ENCODE measurements at places on chromosomes 12 and 14.

DNA sequence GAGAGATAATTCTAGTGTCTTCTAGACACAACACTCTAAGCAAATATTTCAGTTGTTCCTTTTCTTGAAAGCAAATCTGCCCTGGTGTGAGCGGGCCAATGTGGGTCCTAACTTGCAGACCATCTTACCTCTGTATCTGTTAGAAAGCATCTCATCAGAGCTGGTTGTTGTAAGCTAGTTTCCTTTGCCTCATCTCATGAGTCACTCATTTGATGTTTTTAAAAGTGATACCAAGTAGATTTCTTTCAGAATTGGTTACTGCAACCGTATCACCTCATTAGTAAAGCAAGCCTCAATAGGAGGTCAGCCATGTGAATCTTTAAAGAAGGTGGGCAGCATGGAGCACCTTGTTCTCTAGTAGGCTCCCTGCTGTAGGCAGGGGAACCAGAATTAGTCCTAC, 78.6 kb downstream of the DAAM1 start:
- no peak for DNase-seq

DNA sequence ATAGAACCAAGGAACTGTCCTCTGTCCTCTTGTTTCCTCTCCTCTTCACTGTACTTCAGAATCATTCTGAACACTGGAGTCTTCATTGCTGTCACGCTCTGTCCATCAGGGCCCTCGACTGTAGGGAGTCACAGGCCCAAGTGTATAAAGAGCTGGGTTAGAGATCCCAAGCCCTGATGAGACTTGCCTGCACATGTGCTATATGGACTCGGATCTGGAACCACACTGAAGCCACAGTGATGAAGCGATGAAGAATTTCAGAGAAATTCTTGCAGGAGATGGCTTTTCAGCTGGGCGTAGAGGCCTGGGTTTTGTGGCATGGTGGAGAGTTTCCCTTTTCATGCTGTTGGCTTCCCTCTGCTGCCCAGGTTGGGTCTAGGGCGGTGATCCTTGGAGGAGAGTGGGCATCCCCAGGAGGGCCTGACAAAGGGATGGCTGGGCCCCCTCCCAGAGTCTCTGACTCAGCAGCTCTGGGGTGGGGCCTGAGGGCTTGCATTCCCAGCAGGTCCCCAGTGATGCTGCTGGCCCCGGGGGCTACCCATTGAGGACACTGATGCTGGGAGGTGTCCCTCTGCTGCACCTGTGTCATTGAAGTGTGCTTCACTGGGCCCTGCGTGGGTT, 39.6 kb upstream of the YY1 start:
- no peak for DNase-seq

GRCh38 chr12:1878695-1879094, 39.8 kb downstream of the CACNA2D4 start:
- DNase-seq = no peak

DNA sequence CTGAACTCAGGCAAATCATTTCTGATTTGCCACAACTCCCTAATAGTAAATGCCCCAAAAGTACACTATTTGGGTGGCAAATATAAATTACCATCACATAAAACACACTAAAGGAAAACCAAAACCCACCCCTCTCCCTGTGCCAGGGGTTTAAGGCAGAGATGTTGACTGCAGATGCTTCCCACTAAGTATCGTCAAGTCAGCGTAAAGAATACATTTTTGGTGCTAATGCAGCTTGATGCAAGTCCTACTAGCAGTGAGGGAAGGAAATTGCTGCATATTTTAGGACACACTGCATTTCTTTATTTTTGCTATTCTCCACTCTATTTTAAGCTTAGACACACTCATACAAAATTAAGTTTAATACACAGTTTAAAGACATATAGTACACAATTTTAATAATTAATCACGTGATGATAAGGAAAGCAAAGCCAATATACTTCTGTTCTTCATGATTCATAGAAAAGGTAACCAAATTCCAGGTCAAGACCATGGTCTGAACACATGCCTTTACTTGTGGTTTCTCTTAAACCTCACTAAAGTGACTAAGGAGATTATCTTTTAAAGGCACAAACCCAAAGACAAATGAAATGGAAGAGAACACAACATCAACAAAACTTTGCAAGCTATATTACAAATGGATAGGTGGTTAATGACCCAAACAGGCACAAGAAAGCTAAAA, 162.2 kb downstream of the STXBP6 start:
- no peak for DNase-seq

GRCh38 chr12:79555028-79555925, 135.5 kb downstream of the PAWR start:
- peak; percentile 45 for DNase-seq

GRCh38 chr14:74459976-74460375, 33.1 kb downstream of the NPC2 start:
- no peak for DNase-seq

DNA sequence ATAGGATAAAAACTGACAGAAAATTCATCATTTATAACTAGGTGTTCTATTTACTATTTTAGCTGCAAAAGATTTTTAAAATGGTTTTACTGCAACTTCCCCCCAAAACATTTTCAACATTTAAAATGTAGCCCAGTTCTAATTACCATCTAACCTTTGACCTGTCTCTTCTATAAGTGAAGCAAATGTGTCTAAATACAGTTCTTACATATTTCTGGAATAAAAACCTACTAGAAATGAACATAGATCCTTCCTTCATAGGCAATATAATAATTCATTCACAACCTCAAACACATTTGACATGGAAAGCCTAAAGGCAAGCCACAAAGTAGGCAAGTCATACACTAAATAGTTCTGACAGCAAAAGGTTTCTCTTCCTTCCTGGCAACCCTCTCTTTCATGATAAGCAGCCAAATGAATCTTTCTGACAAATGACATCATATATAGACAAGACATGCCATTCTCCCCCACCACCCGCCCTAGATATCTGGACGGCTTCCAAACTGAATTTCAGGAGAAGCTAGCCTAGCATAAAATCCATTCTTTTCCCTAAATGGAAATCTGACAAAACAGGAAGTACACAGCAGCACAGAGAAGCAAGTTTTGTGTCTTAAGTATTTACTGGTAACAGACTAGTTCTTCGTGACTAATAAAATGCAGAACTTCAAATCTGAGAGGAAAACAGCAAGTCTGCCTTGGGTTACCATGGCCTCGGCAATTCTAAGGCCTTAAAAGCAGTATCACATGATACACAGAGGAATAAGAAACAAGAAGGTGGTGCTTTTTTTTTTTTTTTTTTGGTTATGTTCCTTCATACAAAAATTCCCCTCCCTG, 17.2 kb upstream of the ARID4A start:
- DNase-seq = peak; percentile 29

GRCh38 chr14:47442211-47442610, 233.2 kb downstream of the MDGA2 start:
- DNase-seq = no peak

DNA sequence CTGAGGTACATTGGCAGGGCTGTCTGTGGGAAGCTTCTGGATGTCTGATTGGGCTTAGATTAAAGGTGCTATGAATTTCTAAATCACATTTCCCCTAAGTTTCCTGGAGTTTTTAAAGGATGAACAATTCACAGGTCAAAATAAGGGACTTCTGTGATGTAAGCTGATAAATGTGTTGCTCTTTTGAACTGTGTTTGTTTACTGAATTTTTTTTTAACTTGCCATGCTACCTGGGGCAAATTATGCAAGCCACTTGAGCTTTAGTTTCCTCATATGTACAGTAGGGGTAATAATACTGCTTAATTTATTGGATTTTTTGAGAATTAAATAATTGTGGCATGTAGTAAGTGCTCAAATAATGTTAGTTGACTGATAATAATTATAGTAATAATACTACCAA, 52.8 kb upstream of the CCDC91 start:
- DNase-seq = no peak

- no peak for DNase-seq
These were observed 3.4 kb upstream of the ATP2A2 start for GRCh38 chr12:110277530-110278254.

DNA sequence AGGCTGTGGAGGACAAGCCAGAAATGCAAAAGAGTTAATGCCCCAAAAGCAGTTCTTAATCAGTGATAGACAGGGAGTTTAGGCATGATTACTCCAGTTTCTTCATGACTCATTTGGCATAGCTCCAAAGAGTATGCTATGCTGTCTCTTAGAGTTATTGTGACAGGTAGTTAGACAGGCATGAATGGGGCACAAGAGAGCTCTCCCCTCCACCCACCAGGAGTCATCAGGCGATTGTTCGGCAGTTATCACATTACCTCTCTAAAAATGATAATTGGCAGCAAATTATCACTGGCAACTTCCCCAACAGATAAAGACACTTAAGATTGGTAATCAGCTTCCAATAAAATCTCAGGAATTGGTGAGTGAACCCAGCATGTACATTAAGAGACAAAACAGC, 320.1 kb downstream of the DAD1 start:
- DNase-seq = no peak

DNA sequence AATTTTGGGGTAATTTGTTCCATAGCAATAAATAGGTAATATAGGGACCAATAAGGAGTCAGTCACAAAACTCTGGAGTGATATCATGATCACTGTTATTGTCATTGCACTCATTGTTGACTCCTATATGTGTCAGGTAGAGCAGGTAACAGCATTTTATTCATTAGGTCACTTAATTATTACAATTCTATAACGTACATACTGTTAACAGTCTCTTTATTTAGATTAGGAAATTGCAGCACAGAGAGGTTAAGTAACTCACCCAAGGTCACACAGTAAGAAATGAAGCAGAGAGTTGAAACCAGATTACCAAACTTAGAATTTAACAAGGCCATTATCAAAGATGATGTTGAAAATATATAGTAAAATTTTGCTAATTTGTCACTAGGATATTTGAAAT, 49.7 kb upstream of the PTPRB start:
- no peak for DNase-seq

- no peak for DNase-seq
These were observed 238.7 kb downstream of the ATXN7L3B start for GRCh38 chr12:74776378-74776777.

- DNase-seq = no peak
These were observed 6.8 kb upstream of the LHX5 start for GRCh38 chr12:113478351-113479011.

- no peak for DNase-seq
These were observed 118.6 kb downstream of the PLXNC1 start for GRCh38 chr12:94266796-94267536.

DNA sequence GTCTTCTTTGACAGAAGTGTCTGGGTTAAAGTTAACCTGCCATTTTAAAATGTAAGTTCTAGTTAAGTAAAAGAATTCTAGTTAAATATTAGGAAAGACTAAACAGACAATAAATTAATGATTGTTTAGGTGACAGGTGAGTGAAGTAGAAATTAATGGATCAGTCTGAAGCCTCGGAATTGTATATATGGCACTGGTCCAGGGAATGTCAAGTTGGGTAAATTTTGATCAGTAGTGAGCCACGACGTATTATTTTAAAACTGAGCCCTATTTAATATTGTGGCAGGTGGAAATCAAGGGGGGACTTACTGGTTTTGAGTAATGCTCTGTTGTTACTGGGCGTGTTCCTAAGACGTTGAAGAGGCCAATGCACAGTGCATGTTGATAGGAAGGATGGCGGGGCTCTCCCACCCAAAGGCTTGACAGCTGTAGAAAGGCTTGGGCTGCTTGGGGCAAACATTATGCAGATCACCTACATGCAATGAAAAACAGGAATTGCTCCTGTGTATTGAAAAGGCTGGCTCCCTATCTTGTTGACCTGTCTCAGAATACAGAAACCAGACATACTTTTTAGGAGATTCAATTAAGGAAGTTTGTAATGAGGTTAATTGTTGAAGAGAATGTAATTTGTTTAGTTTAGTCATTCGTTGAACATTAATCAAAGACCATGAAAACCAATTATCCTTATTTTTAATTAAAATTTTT, 5.9 kb upstream of the PPFIBP1 start:
- DNase-seq = no peak

DNA sequence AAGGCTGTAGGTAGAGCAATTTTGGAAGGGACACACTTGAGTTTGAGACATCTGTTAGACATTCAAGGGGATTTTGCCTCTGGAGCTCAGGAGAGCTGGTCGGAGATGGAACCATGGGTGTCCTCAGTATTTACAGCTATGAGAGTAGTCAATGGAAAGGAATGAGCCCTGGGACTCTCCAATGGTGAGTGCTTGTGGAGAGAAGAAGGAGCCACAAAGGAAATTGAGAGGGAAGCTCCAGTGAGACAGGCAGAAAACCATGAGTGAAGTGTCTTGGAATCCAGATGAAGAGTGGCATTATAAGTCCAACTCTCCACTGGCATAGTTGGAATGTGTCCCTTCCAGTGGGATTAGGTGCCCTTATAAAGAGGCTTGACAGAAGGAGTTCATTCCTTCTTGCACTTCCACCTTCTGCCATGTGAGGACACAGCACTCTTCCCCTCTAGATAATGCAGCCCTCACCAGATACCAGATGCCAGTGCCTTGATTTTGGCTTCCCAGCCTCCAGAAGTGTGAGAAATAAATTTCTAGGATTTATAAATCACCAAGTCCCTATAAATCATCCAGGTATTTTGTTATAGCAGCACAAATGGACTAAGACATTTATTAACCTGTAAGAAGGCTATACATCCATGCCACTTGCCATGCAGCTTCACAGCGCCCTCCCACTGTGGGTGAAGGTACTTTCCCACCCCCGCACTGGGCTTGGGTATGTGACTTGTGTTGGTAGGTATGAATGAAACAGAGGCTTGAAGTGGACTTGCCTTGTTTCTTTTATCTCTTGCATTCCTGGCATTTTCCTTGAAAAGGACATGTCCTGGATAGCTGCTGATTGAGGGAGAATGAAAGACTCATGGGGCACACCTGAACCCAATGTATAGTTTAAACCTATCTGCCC, 27.3 kb downstream of the LLPH start:
- DNase-seq = no peak

- no peak for DNase-seq
These were observed 20.5 kb downstream of the RILPL1 start for GRCh38 chr12:123512838-123513665.

DNA sequence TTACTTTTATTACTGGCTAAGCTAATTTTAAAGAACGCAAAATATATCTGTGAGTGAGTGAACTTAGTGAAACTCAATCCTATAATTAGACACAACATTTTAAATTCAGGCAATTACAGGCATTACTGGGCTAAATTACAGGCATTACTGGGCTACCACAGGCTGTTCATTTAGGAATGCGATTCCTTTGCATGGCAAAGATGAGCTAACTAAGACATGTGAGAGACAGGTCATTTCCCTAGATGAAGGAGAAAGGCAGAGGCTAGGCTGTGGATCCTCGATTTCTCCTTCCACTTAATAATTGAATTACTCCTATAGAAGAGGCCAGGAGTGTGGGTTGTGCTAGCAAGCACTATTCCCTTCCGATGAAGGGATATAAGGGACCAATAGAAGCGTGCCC, 429.4 kb upstream of the LMO3 start:
- no peak for DNase-seq

DNA sequence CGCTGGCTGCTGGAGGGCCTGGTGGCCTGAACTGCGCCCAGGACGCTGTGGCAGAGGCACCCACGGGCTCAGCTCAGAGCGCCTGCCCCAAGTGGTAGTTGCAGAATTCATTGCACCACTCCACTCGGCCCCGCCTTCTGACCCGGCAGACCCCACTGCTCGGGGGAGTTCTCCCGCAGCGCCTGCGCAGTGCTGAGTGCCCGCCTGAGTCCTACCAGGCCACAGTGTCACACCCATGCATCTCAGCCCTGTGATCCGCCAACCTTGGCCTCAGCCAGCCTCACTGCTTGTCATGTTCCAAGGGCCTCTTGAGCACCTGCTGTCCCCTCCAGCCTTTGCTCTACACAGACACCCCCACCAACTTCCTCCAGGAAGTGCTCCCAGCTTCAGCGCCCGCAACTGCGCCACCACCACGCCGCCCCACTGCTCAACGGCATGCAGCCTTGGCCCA, 12.2 kb downstream of the DEGS2 start:
- no peak for DNase-seq

GRCh38 chr12:52387859-52388258, 2.4 kb upstream of the KRT84 start:
- no peak for DNase-seq

Measured in hindlimb muscle (tissue), 1 donor.